ENCODE measurements at places on chromosomes 12 and 14.

DNA sequence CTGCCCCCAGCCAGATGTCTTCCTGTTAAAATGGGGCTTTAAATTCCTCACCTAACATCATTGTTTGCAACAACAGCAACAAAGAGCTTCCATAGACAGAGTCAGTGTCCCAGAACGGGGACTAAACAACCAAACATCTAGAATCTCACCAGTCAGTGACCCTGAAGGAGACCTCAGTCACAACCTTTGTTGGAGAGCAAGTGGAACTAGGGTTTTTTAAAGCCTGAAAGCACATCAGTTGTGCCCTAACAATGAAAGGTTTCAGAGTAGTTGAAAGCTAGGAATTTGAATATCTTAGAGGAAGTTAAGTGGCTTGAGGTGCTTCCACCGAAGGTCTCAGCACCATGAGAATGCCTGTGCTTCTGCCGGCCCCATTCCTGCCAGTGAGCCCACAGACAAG is 5.0 kb upstream of the ALDH2 start:
- no peak for DNase-seq

GRCh38 chr12:132307976-132308852 is 21.2 kb downstream of the GALNT9 start:
- no peak for DNase-seq

- peak; percentile 22 for DNase-seq
Observed at GRCh38 chr12:29552324-29552927, 54.9 kb upstream of the OVCH1 start.

- DNase-seq, result peak; percentile 60
Observed at GRCh38 chr12:180445-180844, 33.5 kb downstream of the SLC6A12 start.

GRCh38 chr14:35234012-35234805 is 58.0 kb upstream of the PSMA6 start:
- DNase-seq, result no peak

GRCh38 chr14:21241218-21241819 is 27.9 kb downstream of the HNRNPC start:
- DNase-seq, result no peak

- no peak for DNase-seq
Observed at GRCh38 chr12:47417121-47417520, 288.7 kb downstream of the RPAP3 start.

- no peak for DNase-seq
Observed at GRCh38 chr14:57659052-57659451, 165.4 kb upstream of the CCDC198 start.

DNA sequence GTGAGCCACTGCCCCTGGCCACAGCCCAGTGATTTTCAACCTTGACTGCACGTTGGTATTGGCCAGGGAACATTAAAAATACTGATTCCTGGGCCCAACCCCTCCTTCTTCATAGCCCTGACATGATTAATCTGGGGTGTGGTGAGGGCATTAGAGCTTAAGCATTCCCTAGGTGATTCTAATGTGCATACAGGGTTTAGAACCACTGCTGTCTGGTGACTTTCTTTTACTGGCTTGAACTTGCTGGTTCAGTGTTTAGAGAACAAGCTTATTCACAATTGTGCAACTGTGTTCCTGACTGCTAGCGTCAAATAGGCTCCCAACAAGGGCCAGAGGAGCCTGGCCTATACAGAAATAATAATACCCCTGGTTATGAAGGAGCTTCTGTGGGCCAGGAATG is 488.8 kb upstream of the CCDC196 start:
- no peak for DNase-seq

DNA sequence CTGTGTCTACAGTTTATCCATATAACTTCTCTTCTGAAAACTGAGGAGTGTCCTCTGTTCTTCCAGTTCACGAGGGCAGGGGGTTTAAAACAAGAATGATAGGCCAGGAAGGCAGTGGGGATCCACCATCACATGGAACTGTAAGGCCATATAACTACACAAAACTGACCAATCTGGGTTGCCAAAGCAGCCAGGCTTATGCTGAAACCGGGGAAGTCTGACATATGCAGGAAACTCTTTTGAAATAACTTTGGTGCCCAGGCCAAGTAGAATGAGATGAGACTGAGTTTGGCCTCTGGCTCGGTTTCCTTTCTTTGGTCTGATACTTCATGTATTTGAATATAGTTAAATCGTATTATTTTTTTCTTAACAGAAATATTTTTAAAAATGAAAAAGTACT is 18.0 kb upstream of the ATF1 start:
- DNase-seq, result no peak

DNA sequence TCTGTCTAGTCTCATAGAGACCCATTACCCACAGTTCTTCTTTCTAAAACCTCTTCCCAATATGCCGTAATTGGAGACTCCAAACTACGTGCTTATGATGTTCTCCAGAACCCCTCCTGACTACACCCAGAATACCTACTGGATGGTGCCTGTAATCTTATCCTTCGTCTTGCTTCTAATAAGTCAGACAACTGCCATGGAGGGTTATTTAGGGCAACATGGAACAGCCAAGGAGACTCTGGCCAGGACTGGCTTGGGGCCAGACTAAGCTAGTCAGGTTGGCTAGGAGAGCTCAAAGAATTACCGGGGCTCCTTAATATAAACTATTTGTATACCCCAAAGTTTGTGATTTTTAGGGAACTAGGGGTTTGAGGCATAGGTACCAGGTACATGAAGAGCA is 6.8 kb downstream of the PFKM start:
- no peak for DNase-seq

DNA sequence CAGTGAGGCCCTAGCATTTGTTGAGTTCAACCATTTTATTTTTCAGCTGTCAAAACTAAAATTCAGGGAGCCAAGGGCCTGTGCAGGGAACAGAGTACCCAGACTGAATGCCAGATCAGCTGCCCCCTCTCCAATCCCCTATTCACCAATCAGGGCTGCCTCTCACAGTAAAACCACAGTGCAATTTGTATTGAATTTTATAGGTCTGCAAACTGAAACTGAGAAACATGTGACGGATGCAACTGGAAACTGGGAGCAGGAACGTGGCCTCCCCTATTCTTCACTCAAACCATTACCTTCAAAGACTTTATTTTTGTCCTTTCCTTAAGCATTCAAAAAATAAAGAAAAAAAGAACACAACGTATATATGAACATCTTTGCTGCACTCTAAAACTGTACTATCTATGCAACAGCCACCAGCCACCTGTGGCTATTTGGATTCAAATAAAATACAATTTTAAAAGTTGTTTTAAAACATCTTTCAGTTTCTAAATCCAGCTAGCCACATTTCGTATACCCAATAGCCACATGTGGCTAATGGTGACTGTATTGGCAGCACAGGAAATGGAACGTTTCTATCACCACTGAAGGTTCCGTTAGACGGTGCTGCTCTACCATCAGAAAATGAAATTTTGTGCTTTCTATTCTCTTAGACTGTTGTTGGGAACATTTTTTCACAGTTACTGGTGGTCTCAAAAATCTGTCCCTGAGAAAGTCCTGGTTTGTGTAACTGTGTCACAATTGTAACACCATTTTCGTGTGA is 371.3 kb upstream of the FAR2 start:
- DNase-seq, result no peak

GRCh38 chr12:27398466-27398865 is 48.1 kb upstream of the SMCO2 start:
- DNase-seq, result no peak

DNA sequence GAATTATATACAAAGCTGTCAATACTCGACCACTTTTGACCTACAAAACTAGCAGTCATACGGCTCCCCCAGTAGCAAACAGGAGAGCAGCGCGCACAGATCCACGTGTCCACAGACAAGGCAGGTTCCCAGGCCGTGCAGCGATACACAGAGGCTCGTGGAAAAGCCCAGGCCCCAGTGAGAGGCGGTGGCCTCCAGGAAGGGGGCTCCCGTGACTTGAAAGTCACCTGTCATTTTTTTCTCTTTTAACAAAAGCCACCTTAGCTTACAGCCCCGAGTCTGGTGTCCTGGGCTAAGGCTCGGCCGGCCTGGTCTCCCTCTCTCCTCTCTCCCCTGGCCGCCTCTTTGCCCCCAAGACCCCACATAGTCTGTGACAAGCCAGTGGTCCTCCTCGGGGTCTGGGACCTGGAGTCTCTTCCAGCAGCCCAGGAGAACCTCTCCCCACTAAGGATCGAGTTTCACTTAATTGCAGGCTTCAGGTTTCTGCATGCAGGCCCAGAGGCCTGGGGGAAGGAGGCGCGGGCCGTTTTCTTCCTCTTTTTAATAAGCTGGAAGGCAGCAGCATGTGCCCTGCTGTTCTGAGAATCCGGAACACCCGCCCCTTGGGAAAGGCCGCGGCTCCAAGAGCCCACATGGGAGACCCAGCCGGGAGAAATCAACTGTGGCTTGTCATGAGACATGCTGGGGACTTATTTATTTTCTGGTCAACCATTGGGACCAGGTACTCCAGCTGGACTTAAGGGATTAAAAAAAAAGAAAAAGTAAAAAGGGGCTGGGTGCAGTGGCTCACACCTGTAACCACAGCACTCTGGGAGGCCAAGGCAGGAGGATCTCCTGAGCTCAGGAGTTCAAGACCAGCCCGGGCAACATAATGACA is 15.9 kb downstream of the NCOR2 start:
- no peak for DNase-seq

- no peak for DNase-seq
Observed at GRCh38 chr12:1842183-1842904, 22.0 kb downstream of the LRTM2 start.

DNA sequence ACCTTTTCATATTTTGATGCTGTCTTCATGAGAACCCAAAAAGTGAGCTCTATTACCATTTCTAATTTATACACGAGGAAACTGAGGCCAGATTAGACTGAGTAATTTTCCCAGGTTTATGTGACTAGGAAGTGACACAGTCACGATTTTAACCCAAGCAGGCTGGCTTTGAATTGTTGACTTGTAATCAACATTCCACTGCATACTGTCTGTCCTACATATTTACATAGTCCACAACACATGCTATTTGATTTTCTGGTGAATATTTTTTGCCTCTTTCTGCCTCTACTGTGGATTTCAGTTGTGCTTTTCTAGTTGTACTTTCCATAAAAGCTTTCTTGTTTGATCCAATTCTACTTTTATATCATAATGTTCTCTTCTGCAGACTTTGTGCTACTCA is 8.2 kb downstream of the TAS2R7 start:
- no peak for DNase-seq

- DNase-seq, result no peak
Observed at GRCh38 chr14:103456167-103456835, 66.3 kb downstream of the CKB start.

DNA sequence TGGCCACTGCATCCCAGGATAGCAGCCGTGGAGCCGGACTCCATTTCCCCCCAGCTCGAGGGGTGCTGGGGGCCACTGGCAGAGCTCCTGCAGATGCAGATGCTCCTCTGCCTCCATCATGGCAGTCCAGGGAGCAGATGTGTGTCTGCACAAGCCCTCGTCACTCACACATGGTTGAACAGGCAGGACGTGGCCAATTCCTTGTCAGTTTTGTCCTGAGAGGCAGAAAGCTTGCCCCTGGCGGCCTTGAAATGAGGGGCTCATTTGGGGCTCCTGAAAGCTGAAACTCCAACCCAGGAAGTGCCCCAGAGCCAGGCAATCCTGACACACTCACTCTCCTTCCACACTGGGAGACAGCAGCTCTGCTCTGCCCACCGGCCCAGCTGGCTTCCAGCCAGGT is 100.9 kb upstream of the C14orf180 start:
- DNase-seq, result no peak

- no peak for DNase-seq
Observed at GRCh38 chr14:65834812-65835211, 422.3 kb downstream of the FUT8 start.

DNA sequence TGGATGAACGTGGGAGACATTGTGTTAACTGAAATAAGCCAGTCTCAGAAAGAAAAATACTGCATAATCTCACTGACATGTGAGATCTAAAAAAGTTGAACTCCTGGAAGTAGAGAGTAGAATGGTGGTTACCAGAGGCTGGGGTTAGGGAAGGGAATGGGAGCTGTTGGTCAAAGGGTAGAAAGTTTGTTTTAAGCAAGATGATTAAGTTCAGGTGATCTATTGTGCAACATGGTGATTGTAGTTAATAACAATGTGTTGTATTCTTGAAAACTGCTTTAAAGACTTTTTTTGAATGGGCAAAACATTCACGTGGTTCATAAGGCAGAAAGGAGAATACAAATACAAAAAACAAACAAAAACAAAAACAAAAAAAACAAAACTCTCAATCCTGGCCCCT is 460.4 kb upstream of the TBX3 start:
- no peak for DNase-seq

GRCh38 chr14:75299059-75299458 is 20.4 kb downstream of the FOS start:
- no peak for DNase-seq

GRCh38 chr12:50166799-50167048 is 445 bp downstream of the CERS5 start:
- peak; percentile 60 for DNase-seq

GRCh38 chr12:45503899-45504298 is 225.6 kb upstream of the ARID2 start:
- DNase-seq, result no peak

- DNase-seq, result no peak
Observed at GRCh38 chr12:104632724-104633201, 176.0 kb downstream of the CHST11 start.

- DNase-seq, result no peak
Observed at GRCh38 chr12:56631790-56632700, 1.9 kb upstream of the BAZ2A start.

DNA sequence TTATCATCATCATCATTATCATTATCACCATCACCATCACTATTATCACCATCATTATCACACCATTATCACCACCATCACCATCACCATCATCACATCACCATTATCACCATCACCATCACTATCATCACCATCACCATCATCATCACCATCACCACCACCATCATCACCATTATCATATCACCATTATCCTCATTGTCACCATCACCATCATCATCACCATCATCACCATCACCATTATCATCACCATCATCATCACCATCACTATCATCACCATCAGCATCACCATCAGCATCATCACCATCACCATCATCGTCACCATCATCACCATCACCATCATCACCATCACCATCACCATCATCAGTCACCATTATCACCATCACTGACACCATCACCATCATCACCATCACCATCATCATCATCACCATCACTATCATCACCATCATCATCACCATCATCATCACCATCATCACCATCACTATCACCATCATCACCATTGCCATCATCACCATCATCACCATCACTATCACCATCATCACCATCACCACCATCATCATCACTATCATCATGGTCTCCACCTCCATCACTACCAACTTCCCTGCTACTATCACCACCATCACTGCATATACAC is 20.2 kb upstream of the GALNT9 start:
- no peak for DNase-seq

GRCh38 chr12:16610001-16610585 is 4.1 kb upstream of the LMO3 start:
- no peak for DNase-seq

GRCh38 chr12:64716839-64717455 is 42.3 kb downstream of the GNS start:
- no peak for DNase-seq

GRCh38 chr12:52821826-52822660 is 8.1 kb upstream of the KRT4 start:
- DNase-seq, result no peak

All from CMK (cell line).